ENCODE measurements at places on chromosomes 3 and 15. TPM values are rescaled to one million over a fixed set of nuclear protein-coding genes. Genes with fewer than 3 reads are reported as not detected.

The GPR156 gene
- 0.13 TPM for total RNA-seq

GRCh38 chr3:73786321-73786807 lies 161.6 kb upstream of the PDZRN3 start:
- no peak for DNase-seq

- DNase-seq, result no peak
These were observed 10.1 kb downstream of the PP2D1 start for GRCh38 chr3:20001932-20002331.

DNA sequence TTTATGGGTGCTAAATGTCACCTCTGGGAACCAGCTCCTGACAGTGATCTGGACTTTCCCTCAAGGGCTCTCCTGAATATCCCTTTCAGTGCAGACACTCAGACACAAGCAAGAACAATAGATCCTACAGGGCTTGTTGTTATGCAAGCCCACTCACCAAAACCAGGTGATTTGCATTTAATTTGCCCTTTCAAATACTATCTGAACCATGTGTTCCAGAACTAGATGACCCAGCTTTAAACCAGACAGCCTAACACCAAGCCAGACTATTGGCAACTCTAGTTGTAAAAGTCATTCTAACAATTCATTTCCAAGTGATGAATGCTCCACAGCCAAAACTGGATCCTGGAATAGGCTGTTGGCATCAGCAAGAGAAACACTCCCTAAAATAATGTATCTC lies 5.6 kb upstream of the ATP8B4 start:
- no peak for DNase-seq
